ENCODE measurements at places on chromosomes 5 and 9. TPM values are rescaled to one million over a fixed set of nuclear protein-coding genes. Genes with fewer than 3 reads are reported as not detected.

GRCh38 chr9:133035669-133036068, 4.9 kb downstream of the GTF3C5 start:
- DNase-seq, result no peak

- DNase-seq, result no peak
Measured at GRCh38 chr9:75775166-75775565, 115.3 kb upstream of the PCSK5 start.

DNA sequence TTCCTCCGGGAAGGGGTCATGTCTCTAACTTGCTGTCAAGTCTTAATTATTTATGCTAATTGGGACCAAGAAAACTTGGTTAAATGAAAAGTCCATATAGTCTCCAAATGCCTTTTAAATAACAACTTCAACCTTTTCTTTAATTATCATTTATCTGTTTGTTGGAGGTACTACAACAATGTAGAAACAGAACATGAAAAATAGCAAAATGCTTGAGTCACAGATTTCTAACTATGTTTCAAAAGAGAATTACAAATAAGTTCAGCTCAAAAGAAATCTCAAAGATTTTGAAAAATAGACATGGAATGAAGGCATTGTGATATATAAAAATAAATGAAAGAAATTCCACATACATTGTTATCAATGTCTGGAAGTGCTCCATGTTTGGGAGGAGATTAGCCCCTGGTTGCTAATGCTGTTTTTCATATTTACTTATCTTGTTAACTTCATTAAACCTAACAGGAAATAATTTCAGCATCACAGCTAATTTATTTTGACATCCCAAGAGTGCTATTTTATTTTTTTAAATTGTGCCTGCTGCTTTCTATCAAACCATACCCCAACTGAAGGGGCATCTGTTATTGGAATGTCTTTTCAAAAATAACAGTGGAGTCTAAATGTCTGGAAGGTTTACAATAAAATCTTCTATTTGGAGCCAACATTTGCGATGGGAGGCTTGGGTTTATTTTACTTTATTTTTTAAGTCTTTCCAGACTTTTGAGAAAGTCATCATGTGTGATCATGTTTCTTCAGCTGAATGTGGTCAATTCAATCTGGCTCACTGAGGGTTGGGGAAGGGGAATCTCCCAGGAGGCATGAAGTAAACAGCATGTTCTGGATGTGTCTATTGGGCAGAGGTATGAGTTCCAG, 53.1 kb upstream of the ANKRD55 start:
- DNase-seq, result no peak

Gene PHF24
- total RNA-seq, result 0.53 TPM

- DNase-seq, result no peak
Measured at GRCh38 chr9:126151031-126151685, 175.5 kb upstream of the MVB12B start.

- DNase-seq, result no peak
Measured at GRCh38 chr5:173775261-173776197, 112.6 kb upstream of the CPEB4 start.

All from WTC11 (cell line).